Stimulated activated CD8-positive, alpha-beta memory T cell treated with anti-CD3 and anti-CD28 coated beads, Interleukin-4, amount 100 ng/mL, for 4 hours (primary cell): ENCODE measurements at places on chromosomes 16 and 17.

DNA sequence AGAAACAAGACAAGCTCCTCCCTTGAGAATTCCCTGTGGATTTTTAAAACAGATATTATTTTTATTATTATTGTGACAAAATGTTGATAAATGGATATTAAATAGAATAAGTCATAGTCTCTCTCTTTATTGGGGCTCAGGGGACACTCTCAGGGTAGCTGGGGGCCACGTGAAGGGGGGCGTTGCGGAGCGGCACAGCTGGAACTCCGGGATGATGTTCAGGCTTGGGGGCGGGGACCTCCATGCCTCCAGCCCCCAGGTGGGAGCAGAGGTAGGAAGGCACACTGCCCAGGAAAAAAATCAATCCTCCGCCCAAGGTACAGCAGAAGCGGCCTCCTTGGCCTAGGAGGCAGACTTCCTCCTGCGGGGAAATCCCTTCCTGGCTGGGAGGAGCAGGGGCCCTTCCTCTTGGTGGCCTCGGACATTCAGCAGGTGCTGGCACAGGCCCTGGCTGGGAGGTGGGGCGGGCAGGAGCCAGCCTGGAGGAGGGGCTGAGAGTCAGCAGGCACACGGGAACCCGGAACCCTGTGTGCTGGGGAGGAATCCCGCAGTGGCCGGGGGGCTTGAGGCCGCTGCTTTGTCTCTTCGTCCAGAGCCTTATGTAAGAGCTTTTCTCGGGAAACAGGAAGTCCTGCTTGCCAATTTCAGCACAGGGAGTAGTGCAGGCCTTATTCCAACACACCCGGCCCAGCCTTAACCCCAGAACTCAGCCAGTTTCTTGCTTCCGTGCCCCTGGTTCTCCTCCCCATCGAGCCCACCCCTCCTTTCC, 591 bp upstream of the TNFSF13 start:
- no peak for DNase-seq

DNA sequence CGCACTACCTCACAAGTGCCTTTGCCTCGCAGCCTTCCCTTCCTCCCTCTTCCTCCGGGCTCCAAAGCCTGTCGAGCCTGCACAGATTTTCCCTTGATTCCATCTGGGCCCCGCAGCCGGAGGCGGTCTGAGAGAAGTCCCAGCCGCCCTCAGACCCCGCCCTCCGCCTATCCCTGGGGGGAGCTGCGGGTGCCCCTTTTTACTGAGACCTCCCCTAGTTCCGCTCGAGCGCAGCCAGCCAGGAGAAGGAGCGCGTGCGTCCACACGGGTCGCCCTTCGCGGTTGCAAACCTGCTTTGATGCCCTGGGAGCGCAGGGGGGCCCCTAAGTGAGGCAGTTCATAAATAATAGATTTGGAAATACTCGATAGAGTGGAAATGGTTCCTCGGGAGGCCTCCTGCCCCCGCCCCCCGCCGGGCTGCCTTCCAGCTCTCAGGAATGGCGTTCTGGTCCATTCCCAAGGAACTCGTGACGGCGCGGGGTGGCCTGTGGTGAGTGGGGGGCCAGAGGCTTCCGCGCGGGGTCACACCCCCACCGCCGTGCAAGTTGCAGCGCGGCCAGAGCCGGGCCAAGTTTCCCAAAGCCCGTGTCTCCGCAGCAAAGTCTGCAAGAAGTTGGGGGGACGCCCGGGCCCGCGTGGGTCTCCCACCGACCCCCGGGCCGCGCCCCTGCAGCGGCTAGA, 610 bp downstream of the C16orf74 start:
- DNase-seq = no peak

- DNase-seq = no peak
Observed at GRCh38 chr17:74877592-74878548, 5.1 kb upstream of the FDXR start.

GRCh38 chr17:35877345-35878029, 2.7 kb downstream of the CCL5 start:
- DNase-seq = no peak

DNA sequence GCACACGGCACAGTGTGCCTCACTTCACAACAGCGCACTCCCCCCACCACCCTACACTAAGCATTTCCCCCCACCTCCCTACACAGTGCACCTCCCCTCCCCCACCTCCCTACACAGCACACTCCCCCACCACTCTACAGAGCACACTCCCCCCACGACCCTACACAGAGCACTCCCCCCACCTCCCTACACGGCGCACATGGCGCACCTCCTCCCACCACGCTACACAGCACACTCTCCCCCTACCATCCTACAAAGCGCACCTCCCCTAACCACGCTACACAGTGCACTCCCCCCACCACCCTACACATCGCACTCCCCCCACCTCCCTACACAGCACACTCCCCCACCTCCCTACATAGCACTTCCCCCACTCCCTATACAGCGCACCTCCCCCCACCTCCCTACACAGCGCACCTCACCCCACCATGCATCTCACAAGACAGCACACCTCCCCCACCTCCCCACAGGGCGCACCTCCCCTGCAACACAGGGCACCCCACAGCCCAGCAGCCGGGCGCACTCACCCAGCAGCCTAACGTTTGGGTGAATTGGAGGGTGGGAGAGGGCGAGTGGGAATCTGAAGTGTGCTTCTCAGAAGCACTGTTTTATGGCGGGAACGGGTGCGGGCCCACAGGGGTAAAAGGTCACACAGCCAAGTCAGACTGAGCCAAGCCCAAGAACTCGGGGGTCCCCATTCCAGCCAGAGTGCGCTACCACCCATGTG, 10.3 kb downstream of the KNOP1 start:
- DNase-seq = no peak

- DNase-seq = no peak
Observed at GRCh38 chr17:78745407-78746088, 36.5 kb downstream of the CYTH1 start.
